ENCODE measurements at places on chromosomes 7 and 10.

- no peak for DNase-seq
Observed at GRCh38 chr10:22271786-22272185, 44.4 kb upstream of the COMMD3 start.

DNA sequence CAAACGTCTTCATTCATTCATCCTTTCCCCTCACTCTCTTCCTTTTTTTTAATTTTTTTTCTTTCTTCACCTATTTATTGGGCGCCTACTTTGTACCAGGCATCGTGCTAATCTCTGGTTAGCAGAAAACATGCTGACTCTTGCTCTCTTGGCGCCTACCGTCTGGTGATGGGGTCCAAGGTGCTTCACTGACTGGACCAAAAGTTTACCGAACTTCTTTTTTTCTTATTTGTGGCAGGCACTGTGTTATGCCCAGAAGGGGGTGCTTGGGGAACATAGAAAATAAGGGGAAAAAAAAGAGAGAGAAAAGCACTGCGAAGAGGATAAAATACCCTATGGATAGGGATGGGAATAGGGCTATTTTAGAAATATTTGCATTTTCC, 505 bp upstream of the FAM204A start:
- no peak for DNase-seq

GRCh38 chr7:47502240-47502877, 79.6 kb downstream of the TNS3 start:
- no peak for DNase-seq

- DNase-seq = no peak
Observed at GRCh38 chr7:78993341-78993740, 460.1 kb downstream of the MAGI2 start.

GRCh38 chr10:3786295-3787015, 1.4 kb upstream of the KLF6 start:
- DNase-seq = peak; percentile 56

DNA sequence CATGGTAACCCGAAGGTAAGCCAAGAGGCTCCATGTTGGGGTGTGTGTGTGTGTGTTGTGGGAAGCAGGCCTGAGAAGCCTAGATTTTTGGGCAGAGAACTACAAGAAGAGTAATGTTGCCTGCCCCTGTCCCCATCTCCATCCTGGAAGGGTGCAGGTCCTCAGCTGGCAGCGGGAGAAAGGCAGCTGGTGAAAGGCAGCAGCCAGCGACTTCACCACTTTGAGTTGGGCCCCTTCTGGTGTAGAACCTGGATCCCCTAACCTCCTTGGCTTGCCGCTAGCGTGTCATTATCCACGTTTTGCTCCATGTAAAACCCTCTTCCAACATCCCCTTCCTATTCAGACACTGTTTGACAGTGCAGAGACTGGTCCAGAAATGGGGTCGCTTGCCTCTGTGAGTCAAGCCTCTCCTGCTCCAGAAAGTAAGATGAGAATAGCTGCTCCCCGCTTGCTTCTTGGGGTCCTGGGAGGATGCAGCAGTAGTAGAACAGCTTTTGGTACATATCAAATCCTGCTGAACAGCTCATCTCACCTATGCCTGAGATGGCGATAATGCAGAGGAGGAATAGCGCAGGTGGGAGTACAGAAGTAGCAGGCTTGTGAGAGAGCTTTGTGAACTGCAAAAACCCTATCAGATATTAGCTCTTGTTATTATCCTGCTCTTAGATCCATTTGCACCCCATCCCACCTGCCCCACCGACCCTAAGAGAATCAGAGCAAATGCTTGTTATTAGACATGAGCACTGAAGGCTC, 22.1 kb upstream of the CDH23 start:
- no peak for DNase-seq

DNA sequence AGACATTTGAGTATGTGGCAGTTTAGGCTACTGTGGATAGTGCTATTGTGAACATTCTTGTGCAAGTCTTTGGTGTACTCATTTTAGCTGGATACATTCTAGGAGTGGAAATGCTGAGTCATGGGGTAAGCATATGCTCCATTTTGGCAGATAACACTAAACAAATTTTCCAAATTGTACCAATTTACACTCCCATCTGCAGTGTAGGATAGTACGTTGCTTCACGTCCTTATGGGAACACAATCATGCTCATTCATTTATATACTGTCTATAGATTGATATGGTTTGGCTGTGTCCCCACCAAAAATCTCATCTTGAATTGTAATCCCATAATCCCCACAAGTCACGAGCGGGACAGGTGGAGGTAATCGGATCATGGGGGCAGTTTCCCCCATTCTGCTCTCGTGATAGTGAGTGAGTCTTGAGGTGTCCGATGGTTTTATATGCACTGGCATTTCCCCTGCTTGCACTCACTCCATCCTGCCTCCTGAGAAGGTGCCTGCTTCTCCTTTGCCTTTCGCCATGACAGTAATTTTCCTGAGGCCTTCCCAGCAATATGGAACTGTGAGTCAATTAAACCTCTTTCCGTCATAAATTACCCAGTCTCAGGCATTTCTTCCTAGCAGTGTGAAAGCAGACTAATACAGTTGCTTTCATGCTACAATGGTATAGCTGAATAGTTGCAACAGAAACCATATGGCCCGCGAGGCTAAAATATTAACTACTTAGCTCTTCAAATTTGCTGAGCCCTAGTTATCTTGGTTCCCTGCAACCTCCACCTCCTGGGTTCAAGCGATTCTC, 25.6 kb downstream of the RNF216 start:
- no peak for DNase-seq

GRCh38 chr10:33204031-33204430, 130.4 kb downstream of the NRP1 start:
- DNase-seq = no peak

DNA sequence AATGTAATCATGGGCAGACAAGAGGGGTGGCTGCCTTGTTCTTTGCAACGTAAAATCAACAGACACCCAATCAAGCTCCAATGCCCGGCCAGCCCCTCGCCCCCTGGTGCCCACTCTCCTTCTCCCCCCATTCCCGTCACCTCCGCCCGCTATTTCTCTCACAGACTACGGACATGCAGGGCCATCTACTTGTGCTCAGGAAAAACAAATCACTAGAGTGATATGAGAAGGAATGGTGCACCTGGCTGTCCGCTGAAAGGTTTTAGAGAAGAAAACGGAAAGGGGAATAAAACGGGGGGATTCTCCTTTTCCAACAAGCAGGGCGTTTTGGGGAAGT, 396 bp downstream of the GRM8 start:
- no peak for DNase-seq

- DNase-seq = peak; percentile 35
Observed at GRCh38 chr10:49187950-49188761, at the start of gene TMEM273. TSS of gene TMEM273 (minus strand) at chr10:49188391. CDS start at chr10:49188336, 55 bp downstream.

DNA sequence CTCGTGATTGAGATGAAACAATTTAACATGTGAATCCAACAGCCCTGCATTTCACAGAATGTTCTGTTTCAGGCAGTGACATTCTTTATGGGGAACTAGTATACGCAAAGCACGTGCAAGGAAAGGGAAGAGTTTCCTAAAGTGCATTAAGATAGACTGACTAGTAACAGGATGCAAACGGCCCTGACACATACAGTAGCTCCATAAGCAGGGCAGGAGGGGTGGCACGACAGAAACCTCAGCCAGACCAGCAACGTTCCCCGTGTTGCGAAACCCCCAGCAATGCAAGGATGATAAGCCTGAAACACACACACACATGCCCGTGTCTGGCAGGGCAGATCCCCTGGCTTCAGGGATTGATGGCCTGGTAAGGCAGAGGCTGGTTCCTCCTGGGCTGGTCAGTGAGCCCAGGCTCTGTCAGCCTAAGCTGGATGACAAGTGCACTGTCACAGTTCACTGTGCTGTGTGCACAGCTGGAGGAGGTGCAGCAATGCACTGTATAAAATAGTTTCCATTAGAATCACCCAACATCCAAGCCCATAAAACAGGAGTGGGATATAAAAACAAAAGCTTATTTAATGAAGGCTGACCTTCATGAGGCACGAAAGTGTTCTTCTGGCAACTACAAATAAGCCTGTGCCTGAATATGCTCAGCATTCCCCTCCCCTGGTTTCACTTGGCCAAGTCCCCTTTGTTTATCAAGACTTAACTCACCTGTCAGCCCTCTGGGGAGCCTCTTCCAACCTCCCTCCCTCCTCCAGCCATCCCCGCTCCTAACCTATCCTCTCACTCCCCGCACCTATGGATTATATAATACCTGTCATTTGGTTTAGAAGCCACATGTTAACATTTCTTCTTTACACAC, 88.8 kb downstream of the GSAP start:
- no peak for DNase-seq

- DNase-seq = no peak
Observed at GRCh38 chr7:12158334-12159060, 52.6 kb upstream of the TMEM106B start.
